Stimulated activated CD8-positive, alpha-beta memory T cell treated with anti-CD3 and anti-CD28 coated beads, Interleukin-2, amount 100 ng/mL, for 1 hour (primary cell): ENCODE measurements at places on chromosomes 4 and X.

DNA sequence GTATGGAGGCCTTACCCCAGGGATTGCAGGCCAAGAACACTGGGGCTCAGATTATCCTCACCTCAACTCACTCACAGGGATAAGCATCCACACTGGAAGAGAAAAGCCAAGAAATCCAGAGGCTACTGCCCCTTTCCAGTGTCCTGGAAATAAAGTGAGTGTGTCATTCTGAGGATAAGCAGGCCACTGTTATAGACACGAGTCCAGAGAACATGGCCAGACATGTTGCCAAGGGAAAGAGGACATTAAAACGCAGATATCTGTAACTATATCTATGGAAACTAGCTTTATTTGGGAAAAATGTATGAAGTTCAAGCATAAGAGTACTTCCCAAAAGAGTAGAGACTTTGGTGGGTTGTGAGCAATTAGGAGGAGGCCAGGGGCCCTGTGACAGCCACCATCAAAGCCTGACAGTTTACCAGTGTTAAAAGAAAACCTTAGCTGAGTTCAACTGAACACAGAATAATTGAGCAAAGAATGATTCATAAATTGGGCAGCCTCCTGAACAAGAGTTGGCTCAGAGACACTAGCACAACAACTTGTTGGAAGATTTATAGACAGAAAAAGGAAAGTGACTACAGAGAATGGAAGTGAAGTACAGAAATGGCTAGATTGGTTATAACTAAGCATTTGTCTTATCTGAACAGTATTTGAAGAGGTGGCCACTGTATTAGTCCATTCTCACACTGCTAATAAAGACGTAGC is 1222.2 kb downstream of the STIM2 start:
- DNase-seq: no peak

- no peak for DNase-seq
Measured at GRCh38 chr4:2925496-2925895, 37.7 kb downstream of the NOP14 start.

- DNase-seq: no peak
Measured at GRCh38 chr4:184641451-184641850, 7.8 kb downstream of the CASP3 start.

- DNase-seq: no peak
Measured at GRCh38 chr4:87317527-87317926, 5.2 kb downstream of the HSD17B13 start.

- no peak for DNase-seq
Measured at GRCh38 chr4:61824454-61824853, 624.3 kb downstream of the ADGRL3 start.

GRCh38 chr4:5719350-5720055 is 8.5 kb downstream of the EVC start:
- DNase-seq: no peak

DNA sequence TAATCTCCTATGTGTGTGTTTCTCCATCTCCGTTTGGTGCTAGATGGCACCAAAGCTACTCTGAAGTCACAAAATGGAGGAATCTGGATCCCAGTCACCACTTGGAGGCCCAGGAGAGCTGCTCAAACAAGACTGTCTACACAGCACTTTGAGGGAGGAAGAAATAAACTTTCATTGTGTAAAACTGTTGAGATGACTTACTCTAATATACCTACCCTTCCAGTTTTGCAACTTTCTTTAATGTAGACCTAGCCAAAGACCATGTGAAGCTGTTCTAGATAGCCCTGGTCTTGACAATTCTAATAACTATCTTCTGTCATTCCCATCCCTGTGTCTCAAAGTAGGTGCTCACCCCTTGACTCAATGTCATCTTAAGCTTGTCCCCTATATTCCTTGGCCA is 52.8 kb upstream of the TAB3 start:
- DNase-seq: no peak

- DNase-seq: no peak
Measured at GRCh38 chr4:1155314-1155713, 17.1 kb downstream of the SPON2 start.

DNA sequence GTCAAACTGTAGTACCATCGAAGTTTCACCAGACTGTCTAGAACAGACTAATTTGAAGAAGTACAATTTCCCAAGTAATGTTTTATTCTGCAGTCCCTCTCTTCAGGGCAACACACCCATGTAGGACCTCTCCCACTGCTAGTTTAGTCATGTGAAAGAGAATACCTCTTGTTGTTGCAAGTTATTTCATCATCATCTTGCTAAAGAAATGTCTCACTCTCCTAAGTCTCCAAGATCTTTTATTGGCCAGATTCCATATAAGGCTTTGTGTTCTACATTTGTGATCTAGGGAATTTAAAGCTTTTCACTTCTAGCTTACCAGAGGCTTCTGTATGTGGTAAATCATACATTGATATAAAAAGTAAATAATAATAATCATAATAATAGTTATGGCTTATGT is 745.3 kb upstream of the MAGEB2 start:
- DNase-seq: no peak

DNA sequence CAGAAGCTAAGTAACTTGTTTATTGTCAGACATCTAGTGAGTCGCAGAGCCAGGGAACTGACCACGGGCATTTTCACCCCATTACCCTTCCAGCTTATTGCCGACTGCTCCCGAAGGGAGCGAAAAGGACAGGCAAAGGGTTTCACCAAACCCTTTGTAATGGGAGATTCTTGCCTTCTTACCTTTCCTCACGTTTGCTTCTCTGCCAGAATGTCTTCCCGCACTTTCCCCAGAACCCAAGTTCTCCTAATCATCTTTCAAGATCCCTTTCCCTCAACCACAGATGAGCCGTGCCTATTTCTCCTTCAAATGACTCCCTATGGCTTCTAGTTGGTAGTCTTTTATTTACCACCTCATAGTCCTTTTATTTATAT is 520 bp upstream of the SRP72 start:
- DNase-seq: no peak

DNA sequence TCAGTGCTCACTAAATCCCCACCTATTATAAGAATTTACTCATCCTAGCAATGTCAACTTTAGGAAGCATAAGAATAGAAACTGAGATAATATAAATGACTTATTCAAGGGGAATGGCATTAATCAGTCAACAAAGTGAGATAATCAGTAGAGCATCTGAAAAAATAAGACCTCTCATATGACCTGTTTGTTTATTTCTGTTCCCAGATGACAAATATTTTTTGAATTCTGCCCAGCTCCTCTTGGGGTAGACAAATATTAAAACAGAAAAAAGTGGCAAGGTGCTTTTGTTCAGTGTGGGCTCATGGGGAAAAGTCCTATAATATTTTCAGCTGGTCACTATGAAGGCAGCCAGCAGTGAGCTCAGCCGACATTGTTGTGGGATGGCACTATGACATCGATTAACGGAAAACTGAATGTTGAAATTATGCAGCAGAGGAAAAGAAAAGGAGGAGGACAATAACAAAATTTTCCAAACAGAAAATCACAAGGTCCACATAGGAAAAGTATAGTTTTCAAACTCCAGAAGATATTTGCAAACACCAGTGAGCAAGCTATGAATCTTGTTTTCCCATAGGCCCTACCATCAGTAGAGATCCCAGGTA is 109.6 kb downstream of the ANXA3 start:
- DNase-seq: no peak

- no peak for DNase-seq
Measured at GRCh38 chr4:48017108-48017571, 568 bp downstream of the NIPAL1 start.

GRCh38 chrX:74923942-74924448 is 1.3 kb downstream of the NEXMIF start:
- DNase-seq: no peak

- no peak for DNase-seq
Measured at GRCh38 chrX:109782994-109783700, 50.1 kb upstream of the ACSL4 start.

DNA sequence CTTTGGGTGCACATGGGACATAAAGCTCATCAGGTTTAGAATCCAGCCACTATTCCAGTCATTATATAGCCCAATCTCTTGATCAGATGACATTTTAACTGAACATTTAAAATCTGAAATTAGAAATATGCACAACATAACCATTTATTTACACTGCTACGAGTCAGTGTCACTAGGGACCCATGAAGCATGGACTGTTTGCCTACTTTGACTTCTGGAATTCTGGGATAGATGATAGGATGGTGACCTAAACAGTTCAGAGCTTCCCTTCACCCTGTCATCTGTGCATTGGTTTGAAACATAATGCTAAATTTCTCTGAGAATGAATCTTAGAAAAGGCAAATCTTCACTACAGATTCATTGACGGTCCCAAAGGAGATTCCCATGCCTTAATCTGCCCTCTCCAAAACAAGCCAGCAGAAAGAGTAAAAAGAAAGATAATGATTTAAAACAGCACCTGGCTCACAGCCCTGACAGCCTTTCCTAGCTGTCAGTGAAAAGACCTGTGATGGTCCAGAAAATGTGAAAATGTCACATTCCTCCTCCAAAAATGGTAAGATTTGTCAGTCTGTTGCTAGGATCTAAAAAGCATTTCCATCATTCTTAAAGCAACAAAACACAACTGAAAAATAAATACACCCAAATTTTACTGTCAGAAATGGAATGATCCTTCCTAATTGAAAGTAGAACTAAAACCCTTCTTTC is 18.9 kb upstream of the HERC3 start:
- no peak for DNase-seq

DNA sequence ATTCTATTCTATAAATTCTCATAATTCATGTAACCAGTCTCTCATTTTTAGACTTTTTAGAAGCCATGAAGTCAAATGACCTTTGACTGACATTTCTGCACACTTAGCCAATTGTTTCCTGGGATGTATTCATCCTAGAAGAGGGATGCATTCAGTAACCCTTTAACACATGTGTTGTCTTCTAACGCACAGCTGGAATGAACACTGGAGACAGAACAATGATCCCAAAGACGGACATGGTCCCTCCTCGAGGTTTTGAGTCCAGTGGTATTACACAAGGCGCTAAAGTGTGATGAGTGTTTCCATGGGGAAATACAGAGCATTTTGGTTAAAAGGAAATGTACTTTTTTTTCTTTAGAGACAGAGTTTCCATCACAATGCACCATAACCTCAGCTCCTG is 39.8 kb upstream of the CLDN24 start:
- DNase-seq: no peak

DNA sequence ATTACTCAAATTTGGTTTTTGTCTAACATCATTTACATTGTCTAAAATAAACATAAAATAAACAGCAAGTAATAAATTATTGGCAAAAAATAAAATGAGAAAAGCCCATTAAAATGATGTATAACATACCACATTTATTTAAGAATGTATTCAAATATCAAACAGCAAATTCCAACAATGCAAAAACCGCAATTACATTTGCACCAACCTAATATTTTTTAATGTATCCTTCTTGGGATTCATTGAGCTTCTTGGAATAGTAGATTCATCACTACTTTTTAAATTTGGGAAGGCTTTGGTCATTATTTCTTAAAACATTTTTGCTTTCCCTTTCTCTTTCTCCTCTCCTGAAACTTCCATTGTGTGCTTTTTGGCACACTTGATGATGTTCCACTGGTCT is 400.2 kb downstream of the MAGEE1 start:
- no peak for DNase-seq

- DNase-seq: no peak
Measured at GRCh38 chr4:108646706-108647105, 3.7 kb upstream of the OSTC start.

DNA sequence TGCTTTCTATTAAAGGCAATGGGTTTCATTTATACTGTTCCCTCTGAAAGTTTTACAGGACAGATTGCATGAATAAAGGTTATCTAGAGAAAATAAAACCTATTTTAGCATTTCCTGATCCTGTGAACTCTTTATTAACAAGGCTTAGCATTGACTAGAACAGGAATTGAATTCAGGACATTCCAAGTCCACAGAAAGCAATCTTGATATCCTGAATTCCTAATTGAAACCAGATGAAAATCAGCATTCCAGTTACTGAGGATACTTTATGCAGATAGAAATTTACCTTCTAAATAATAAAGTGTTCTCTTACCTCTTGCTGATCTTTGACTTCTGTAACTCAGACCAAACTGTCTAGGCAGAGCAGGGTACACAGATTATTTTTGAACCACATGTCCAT is 151.4 kb downstream of the ZNF518B start:
- no peak for DNase-seq

GRCh38 chrX:24253469-24253868 is 60.4 kb downstream of the SUPT20HL2 start:
- no peak for DNase-seq

DNA sequence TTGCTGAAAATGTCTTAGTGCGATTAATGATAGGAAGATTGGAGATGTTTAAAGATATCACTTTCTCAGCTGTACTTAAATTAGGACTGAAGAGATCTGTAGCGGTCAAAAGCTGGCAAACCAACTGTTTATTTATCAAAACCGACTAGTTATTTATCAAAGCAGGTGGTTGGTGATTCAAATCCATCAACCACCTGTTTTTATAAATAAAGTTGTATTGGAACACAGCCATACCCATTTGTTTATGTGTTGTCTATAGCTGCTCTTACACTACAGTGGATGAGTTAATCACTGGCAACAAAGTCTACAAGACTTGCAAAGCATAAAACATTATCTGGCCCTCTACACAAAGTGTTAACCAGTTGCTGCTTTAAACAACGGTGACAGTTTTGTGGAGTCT is 76.8 kb downstream of the IL15 start:
- no peak for DNase-seq

GRCh38 chr4:172815499-172816164 is 353.0 kb upstream of the GALNT7 start:
- no peak for DNase-seq

DNA sequence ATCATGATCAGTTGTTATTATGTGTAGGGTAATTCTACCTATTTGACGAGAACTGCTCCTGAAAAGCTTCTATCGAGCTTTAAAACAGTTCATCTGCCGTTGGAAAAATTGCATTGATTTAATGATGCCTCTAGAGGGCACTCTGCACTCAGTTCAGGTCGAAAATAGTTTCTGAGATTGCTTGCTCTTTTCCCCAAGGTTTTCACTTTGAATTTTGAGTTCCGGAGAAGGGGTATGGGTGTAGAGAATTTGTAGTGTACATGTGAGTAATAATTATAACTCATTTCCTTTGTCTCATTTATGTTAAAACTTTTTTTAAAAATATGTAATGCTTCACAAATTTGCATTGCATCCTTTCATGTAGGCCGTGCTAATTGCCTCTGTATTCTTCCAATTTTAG is 28.4 kb upstream of the TNIP3 start:
- no peak for DNase-seq

GRCh38 chr4:96887857-96888256 is 1048.0 kb downstream of the PDHA2 start:
- no peak for DNase-seq

DNA sequence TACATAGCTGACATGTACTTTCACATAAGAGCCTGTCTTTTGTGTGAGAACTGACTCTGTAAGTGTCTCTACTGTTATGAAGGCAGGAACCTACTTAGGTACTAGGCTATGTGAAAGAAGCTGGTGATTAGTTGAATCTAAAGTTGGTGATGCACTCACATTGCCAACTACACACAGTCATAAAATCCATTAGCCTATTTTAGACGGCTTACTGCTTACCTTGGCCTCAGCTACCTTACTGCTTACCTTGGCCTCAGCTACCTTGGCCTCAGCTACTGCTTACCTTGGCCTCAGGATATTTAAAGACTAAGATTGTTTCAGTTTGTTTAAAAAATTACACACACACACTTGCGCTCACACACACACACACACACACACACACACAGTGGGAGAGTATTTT is 549.7 kb downstream of the IL1RAPL1 start:
- DNase-seq: no peak

GRCh38 chrX:150846130-150846529 is 52.3 kb downstream of the CD99L2 start:
- DNase-seq: no peak

- DNase-seq: no peak
Measured at GRCh38 chrX:40457406-40457805, 123.4 kb upstream of the ATP6AP2 start.

- DNase-seq: no peak
Measured at GRCh38 chr4:133095591-133095990, 53.5 kb upstream of the PCDH10 start.
